ENCODE measurements at places on chromosomes 1 and 21.

DNA sequence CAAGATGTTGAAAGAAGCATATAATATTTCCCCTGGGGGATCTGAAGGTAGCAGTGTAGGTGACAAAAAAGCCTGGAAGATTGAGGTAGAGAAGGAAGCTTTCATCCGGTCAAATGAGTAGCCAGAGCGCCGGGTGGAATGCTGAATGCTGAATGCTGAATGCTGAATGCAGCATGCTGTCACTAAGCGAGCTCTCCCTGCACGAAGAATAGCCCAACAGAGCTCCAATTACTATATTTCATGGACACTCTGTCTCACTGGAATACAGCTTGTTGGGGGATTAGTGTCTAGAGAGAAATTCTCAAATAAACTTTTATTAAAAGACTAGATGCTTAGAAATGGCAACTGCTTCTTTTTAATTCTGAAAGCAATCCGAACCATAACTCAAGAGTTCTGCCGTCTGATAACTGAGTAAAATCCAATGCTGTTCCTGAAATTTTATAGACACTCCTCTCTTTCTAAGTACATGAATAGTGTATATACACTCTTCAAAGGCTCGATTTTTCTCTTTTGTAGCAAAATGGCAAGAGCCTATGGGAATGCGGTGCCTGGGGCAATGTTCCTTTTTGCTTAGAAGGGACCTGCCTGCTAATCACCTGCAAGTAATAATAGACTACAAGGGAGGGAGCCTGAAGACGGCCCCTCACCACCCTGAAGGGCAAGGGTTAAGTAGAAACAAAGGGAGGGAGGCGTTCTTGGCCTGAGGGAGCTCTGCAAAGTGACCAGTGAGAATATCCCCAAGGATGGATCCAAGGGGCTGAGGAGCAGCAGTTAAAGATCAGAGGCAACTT, 203.7 kb upstream of the ESRRG start:
- DNase-seq, result no peak

DNA sequence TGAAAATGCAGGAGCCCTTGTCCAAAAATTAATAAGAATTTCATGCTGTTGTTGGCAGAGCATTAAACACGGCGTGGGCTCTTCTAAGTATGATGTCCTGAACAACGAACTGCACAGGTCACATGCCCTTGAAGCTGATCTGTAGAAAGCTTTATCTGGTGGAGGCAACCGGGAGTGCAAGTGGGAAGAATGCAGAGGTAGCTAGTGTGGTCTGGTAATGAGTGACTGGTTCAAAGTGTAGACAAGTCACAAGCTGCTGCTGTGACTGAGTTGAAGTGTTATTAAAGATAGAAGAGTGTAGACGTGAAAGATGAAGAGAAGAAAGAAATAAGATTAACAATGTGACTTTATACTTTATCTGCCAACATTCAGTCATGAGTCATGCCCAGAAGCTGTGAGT, 361.9 kb downstream of the TTLL7 start:
- DNase-seq, result no peak

DNA sequence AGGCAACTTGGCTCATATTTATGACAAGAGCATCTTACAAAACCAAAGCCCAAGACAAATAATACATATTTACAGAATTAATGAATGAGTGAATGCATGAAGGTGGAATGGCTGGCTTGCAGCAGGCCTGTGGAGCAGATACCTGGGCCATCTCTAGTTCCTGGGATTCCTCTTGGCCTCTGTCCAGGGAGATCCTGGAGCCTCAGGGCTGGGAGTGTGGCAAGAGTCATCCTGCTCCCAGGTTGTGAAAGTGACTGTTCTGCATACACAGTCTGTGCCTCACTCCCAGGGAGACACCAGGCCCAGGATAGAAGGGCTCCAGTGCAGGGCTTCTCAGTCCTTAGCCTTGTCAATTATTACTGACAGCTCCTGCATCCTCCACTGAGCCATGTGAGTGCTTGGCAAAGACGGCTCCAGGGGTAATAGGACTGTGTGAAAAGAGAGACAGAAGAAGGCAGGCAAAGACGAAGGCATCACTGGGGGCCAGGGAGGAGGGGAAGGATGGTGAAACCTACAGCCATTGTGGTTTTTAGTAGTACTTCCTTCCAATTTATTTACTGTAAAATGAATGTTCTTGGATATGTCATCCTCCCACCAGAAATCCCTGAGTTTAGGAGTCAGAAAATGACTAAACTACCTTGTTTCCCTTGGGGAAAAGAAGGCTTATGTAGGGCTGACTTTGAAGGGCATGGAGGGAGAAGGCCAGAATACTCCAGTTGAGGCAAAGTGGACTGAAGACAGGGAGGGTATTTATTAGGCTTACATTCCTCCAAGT, 14.3 kb upstream of the KPRP start:
- no peak for DNase-seq

DNA sequence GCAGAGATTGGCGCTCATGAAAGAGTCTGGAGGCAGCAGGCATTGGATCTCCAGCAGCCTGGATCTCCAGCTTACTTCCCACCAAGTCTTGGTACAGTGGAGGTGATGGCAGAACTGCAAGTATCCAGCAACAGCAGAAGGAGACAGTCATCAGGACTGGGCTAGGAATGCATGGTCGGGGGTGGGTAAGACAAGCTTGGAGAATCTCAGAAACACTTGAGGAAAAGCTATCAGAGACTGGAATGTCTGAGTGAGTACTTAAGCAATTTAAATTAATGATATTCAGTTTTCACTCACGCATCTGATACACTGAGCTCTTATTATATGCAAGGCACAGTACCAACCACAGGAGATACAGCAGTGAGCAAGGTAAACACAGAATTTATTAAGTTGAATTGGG, 9.8 kb downstream of the TMEM35B start:
- DNase-seq, result no peak

DNA sequence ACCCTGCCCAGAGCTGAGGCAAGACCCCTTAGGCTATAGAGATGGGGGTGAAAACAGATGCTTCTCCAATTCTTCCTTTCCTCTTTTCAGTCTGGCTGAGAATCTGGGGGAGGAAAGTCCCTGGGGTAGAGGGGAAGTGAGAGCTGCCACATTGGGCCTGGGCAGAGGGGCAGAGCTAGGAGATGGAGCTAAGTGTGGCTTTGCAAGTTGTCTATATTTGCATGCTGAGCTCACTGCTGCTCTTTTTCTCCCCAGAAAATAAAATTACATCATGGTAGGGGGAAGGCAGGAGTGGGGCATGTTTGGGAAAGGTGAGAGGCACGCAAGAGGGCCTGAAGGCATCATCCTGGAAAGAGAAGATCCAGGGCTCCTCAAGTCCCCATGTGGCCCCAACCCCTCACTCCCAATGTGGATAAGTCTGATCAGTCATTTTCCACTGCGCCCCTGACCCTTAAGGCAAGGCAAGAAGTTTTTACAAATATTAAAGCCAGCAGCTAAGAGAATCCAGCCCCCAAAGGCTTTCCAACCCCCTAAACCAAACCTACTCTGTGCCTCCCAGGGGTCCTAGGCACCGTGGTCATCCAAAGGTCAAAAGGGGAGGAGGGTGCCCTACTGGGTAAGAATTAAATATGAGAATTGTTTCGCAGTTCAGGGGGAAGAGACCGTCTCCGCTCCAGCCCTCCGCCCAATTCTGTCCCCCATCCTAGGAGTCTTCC, 500 bp upstream of the PEA15 start:
- DNase-seq, result peak; percentile 35

- DNase-seq, result no peak
These were observed 95.5 kb downstream of the SDCCAG8 start for GRCh38 chr1:243351337-243351736.

GRCh38 chr1:49995734-49996133, 28.0 kb downstream of the AGBL4 start:
- no peak for DNase-seq

DNA sequence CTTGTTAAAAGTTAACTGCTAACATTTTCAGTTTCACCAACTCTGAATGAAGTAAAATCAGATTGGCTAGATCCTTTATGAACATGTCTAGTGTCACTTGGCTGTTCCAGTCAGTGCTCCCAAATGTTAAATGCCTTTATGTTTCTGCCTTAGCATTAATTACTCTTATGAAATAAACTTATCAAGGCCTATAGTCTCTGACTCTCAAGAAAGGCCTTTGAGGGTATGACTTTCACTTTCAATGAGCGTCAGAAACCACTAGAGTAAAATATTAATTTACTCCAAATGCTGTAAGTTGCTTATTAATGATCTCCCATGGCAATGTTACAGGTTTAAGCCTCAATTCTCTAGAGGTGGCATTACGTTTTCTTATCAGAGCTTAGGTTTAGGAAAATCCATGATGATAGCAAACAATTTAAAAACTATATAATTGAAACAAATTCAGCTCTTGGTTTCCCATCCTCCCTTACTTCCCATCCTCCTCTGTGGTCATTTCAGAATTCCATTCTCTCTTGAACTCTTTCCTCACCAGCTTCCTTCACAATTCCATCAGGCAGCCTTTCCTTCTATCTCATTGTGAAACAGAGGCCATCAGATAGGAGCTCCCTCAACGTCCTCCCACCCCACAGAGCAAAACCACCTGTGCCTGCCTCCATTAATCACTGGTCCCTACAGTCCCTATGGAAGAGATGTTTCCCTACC, 108.6 kb upstream of the COP1 start:
- DNase-seq, result no peak

DNA sequence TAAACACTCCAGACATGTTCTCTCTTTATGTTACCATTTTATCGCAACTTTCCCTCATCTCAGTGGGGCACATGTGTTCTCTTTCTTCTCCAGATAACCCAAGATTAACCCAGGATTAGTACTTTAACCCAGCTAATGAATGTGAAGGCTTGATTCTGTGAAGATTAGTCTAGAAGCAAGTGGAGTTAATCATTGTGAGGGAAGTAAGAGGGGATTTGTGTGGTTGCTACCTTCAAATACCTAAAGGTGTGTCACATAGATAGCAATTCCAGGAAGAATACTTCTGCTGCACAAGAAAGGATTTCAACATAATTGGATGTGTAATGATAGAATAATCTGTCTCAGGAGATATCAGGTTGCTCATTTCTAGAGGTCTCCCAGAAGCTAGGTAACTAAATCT, 327.1 kb downstream of the PBX1 start:
- DNase-seq, result no peak

DNA sequence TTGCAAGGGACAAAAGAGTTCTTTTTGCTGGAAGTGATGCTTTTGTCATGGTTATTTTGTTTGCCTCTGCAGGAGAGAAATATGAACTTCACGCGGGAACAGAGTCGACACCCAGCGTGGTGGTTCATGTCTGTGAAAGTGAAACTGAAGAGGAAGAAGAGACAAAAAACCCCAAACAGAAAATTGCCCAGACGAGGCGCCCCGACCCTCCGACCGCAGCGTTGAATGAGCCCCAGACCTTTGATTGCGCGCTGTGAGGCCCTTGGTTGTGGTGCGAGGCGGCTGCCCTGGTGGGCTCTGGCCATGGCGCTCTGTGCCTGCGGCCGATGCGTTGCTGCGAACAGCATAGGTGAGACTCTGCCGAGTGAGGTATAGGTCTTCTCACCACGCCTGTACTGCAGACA, 20.9 kb upstream of the NCMAP start:
- DNase-seq, result no peak

- no peak for DNase-seq
These were observed 662.3 kb upstream of the CAMK1G start for GRCh38 chr1:208921259-208921658.

DNA sequence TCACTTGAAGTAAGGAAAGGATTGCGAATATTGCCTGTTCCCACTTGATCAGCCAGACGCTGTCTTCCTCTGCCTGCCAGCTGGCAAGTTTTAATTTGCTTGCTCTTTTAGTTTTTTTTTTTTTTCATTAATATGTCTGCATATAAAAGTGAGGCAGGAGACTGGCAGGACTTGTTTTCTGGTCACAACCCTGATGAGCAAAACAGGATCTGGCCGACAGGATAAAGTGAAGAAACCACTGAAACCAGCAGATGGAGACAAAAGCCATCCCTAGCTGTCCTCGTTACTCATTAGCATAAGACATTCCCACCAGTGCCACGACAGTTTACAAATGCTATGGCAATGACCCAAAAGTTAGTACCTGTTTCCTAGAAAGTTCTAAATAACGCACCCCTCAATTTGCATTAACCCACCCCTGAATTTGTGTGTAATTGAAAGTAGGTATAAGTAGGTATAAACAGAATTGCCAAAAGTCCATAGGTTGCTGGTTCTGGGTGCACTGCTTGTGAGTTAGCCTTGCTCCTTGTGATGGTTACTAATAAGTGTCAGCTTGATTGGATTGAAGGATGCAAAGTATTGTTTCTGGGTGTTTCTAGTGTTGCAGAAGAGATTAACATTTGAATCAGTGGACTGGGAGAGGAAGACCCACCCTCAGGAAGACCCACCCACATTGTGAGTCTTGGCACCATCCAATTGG, 60.8 kb downstream of the ZNF684 start:
- DNase-seq, result peak; percentile 46

DNA sequence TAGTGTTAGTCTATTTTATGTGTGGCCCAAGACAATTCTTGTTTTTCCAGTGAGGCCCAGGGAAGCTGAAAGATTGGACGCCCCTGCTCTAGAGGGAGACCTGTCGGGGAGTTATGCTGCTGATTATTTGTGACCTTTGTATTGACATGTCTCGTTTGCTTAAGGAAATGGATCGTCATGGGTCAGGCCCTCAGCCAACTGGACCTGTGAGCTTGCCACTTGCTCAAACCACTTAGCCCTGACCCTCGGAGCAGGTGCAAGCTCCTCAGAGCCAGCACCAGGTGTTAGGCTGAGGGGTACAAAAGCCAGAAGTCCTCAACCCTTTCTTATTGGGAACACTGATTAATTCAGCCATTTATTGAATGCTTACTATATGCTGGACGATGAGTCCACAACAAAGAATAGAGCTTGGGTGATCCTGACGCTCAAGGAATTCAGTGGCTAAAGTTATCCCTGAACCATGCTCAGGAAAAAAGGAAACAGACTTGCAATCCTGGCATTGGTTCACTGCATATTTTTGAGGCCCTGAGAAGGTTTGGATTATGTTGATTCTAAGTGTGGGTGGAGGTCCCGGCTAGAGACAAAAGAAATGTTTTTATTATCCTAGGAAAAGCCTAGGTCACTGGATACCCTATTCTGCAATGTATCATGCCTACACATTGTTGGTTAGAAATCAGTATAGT, 19.0 kb downstream of the TGFB2 start:
- no peak for DNase-seq

DNA sequence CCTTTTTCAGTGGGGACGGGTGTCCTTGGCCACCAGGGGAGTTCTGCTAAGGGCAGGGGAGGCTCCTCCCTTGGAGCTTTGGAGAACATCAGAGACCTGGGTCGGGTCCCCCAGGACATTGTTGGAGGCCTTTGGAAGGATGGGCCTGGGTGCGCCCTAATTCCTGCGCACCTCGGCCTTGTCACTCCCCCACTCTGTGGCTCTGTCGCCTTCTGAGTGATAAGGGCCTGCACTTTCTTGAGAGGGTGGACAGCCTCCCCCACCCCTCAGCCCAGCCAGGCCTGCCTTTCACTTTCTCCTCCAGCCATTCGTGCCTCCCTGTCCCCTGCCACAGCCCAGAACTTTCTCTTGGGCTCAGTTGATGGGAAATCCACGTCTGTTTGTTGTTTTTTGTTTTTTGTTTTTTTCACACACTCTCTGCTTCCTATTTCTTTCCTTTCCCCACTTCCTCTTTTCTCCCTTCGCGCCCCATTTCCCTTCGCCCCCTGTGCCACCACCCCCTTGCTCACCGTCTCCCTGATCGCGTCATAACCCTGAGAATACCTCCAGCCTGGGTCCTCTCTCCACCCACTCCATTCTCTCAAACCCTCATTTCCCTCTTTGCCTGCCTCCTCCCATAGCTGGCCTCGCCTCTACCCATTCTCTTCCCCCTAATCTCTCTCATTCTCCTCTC, 85.6 kb downstream of the PAX7 start:
- DNase-seq, result no peak

GRCh38 chr1:76501586-76502219, 365.6 kb upstream of the ST6GALNAC5 start:
- DNase-seq, result peak; percentile 45

- no peak for DNase-seq
These were observed 49.6 kb upstream of the KCTD3 start for GRCh38 chr1:215517441-215517891.
